ENCODE measurements at places on chromosomes 2 and 18.

GRCh38 chr2:241933179-241933911 is 63.8 kb downstream of the RTP5 start:
- no peak for DNase-seq

- DNase-seq = no peak
Measured at GRCh38 chr2:210539578-210540416, 16.6 kb upstream of the CPS1 start.

DNA sequence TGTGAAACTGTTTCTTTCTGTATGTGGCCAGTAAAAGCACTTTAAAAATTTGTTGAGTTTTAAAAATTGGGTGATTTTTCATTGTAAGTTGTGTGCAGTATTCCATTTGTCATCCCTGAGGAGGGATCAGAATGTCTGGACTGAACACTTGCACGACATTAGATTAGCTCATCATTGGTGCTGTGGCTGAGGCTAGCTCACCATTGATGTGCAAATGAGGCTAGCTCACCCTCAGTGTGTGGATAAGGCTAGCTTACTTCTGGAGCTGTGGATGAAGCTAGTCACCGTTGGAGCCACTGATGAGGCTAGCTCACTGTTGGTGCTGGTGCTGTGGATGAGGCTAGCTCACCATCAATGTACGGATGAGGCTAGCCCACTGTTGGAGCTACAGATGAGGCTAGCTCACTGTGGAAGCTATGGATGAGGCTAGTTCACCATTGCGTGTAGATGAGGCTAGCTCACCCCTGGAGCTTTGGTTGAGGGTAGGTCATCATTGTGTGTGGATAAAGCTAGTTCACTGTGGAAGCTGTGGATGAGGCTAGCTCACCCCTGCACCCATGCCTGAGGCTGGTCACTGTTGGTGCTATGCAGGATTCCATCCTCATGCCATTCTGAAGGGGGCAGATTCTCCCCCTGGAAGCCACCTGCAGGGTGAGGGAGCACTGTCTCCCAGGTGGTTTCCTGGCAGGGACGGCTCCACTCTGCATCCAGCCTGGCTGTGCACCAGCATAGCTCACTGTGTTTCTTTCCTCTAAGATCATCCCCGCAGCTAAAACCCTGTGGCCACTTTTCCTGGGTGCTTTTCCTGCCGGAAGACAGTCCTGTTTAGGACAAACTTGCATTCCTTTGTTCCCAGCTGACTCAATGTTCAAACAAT is 101.1 kb downstream of the TWIST2 start:
- no peak for DNase-seq

- no peak for DNase-seq
Measured at GRCh38 chr2:55862673-55863390, 60.8 kb downstream of the EFEMP1 start.
